AML-193 (cell line): ENCODE measurements at places on chromosomes 7 and 10.

- no peak for DNase-seq
Observed at GRCh38 chr7:133050200-133050995, 31.5 kb downstream of the CHCHD3 start.

GRCh38 chr7:128394904-128395496 lies 14.8 kb downstream of the IMPDH1 start:
- no peak for DNase-seq

GRCh38 chr7:12317675-12318074 lies 86.0 kb downstream of the VWDE start:
- no peak for DNase-seq

GRCh38 chr10:131437556-131438475 lies 126.3 kb upstream of the TCERG1L start:
- no peak for DNase-seq

GRCh38 chr10:10056961-10057360 lies 960.7 kb upstream of the CELF2 start:
- DNase-seq, result no peak

DNA sequence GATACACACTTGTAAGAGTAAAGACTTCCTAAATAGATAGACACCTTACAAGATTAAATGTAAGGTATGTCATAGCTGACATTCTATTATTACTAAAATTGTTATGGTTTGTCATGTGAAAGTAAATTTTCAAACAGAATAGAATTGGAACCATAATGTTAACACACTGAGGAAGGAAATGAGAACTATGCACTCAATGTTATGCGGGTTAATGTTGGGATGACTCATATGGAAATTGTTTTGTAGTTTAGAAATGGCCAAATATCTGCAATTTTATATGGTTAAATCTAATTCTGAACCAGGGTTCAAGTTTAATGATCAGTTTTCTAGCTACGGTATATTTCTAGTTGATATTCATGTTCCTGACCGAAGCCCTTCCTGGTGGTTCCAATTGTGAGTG lies 214.2 kb upstream of the ADO start:
- no peak for DNase-seq

DNA sequence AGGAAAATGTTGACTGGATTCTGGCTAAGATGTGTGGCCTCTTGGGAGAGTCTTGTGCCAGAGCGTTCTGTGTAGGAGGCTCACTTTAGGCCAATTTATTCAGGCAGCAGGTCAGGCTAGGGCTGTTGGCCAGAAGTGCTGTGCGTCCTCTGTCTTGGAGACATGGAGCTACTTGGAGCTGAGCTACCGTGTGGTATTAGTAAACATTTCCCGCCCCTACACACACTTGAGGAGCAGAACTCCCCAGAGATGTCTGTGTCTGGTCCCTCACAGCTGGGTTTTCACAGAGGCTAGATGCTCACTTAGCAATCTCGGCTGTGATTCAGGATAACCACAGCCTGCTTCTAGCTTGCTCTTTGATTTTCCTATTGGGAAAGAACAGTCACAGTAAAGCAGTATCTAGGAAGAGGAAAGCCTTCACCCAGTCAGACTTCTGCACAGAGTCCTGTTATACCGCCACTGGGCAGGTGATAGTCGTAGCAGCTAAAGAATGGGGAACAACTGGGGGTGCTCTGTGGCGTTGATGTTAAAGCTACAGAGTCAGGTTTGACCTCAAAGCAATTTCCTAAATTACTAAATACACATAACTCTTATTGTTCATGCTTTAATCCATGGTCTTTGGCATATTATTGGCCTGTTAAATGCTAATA lies 86.7 kb downstream of the MDFIC start:
- no peak for DNase-seq

DNA sequence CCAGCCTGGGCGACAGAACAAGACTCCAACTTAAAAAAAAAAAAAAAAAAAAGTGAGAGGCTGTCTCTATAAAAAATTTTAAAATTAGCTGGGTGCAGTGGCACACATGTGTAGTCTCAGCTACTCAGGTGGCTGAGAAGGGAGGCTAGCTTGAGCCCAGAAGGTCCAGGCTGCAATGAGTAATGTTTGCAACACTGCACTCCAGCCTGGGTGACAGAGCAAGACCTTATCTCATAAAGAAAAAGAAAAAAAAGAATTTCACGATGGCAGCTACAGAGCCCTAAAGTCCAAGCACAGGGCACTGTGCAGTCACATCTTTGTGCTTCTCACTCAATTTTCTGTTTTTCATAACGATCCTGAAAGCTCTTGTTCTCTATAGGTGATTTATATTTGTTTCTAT lies 209.5 kb upstream of the KCTD7 start:
- no peak for DNase-seq

GRCh38 chr10:129717816-129718547 lies 246.1 kb downstream of the EBF3 start:
- no peak for DNase-seq

- peak; percentile 54 for DNase-seq
Observed at GRCh38 chr10:43689618-43689954, 40.9 kb upstream of the ZNF32 start.

DNA sequence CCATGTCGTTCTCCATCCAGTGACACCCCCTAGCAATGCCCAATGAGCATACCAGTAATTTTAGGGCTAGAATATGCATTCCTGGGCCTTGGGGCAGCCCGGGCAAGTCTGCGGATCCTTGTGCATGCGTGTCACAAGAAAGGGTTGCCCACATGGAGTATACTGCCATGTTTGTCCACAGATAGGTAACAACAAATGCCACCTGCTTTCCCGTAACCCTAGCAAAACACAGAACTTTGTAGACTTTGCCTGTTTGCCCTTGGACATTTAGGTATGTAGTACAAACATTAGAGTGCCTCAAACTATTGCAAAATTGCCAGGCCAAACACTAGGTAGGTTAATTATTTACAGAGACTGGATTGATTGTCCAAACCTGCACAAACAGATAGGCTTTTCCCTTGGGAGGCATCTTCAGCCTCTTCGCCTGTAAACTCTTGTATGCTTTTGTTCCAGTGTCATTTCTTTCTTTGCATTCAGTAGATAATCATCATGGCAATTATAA lies 117.0 kb downstream of the ADCY1 start:
- no peak for DNase-seq

DNA sequence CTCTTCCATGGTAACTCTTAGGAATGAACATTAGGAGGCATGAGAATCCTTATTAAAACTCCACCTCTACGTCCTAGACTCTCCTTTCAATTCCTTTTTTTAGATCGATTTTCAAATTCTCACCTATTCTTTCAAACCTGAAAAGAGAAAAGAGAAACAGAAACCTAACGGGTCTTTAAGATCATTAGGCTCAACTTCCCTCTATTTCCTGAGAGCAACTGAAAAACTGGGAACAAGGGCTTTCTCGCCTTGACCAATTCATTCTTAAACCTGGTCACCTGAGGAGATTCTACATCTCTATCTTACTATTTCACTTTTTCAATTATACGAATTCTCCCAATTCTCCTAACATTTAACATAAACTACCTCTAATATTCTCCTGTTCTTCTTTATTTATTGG lies 2.8 kb downstream of the TFEC start:
- DNase-seq, result no peak

- no peak for DNase-seq
Observed at GRCh38 chr10:101644002-101644401, 51.0 kb downstream of the FBXW4 start.

DNA sequence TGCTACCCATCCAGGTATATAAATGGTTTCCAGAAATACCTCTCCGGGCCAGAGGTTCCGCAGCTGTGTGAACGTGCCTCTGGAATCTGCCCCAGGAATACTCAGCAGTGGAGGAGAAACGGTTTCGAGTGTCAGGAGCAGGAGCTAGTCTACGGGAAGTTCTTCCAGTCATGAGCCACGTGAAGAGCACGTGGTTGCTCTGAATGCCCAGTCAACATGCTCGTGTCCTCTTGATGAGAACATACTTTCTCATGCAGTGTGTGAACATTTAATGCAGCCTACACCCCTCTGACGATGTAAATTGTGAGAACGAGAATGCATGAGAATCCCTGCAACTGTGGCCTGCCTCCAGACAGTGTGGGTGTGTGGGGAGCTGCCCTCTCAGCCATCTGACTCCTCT lies 277.0 kb upstream of the SHH start:
- DNase-seq, result no peak

DNA sequence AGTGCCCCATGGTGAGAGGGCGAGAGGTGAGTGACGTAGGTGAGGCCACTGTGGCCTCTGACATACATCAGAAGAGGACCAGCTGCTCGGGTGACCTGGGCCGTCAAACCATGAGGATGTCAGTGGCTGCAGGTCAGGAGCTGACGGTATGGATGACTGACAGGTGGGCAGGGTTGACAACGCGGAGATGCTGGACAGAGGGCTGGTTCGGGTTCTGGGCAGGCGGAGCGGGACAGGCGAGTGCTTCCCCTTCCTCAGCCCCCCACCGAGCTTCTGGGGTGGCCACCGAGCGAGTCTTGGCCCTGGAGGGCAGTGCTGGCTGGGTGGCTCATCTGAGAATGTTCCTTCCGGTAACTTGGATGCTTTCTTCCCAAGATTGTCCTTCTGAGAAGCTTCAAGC lies 91.8 kb downstream of the ACTR3B start:
- DNase-seq, result no peak

DNA sequence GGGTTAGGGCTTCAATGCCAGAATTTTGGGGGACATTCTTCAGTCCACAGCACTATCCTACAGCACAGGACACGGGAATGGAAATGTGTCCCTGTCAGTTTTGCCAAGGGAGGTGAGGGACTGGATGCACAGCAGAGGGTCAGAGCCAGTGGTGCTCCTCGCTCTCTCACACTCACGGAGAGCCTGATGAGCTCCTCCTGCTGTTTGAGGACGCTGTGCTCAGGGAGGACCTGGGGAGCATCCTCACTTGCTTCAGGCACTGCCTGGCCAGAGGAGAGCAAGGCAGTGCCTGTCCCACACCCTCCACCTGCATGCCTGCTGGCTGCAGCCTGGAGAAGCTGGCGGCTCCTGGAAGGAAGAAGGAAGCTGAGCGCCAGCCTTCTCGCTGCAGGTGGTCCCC lies 58.6 kb downstream of the RAMP3 start:
- no peak for DNase-seq

- no peak for DNase-seq
Observed at GRCh38 chr7:45089341-45089891, 647 bp upstream of the NACAD start.

DNA sequence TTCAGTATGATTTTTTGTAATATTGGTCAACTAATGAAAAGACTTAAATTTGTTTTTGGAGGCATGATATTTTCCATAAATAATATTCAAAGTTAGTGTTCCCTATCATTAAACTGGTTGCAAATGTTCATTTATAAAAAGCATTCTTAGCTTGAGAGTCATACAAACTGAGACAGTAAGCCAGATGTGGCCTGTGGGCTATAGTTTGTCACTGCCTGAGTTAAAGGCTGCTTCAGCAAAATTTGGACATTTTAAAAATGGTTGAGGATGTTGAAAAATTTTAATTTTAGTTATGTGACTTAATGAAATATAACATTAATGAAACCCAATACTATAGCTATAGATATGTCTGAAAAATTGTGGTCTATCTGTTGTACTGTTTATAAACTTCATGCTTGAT lies 180.2 kb upstream of the CACNA2D1 start:
- no peak for DNase-seq

GRCh38 chr10:5697342-5697741 lies 12.7 kb downstream of the TASOR2 start:
- no peak for DNase-seq
